G401 (cell line): ENCODE measurements at places on chromosomes 12 and 14. TPM values are rescaled to one million over a fixed set of nuclear protein-coding genes. Genes with fewer than 3 reads are reported as not detected.

GRCh38 chr12:126114441-126114840 lies 1049.2 kb downstream of the AACS start:
- DNase-seq: no peak

DNA sequence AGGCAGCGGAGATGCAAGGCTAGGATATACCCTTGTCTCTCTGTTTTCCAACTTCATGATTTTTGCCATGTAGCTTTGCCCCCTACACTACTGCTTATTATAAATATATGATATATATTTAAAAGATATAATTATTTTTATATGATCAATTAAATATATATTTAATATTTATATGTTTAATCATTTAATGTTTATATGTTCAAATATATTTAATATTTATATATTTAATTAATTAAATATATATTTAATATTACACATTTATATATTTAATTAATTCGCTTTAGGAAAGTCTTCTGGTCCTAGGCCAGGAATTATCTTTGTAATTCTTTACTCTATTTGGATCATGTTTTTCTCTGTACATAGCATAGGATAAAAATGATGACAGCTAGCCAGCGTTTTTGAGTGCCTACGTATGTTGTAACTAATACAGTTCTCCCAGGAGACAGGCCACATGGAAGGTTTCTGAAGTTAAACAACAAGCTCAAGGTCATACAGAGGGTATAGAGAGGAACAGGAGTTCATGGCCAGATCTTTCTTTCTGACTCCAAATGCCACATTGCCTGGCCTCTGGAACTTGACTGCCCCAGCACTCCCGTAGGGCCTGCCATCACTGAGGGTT lies 192.5 kb downstream of the KCNA5 start:
- no peak for DNase-seq

DNA sequence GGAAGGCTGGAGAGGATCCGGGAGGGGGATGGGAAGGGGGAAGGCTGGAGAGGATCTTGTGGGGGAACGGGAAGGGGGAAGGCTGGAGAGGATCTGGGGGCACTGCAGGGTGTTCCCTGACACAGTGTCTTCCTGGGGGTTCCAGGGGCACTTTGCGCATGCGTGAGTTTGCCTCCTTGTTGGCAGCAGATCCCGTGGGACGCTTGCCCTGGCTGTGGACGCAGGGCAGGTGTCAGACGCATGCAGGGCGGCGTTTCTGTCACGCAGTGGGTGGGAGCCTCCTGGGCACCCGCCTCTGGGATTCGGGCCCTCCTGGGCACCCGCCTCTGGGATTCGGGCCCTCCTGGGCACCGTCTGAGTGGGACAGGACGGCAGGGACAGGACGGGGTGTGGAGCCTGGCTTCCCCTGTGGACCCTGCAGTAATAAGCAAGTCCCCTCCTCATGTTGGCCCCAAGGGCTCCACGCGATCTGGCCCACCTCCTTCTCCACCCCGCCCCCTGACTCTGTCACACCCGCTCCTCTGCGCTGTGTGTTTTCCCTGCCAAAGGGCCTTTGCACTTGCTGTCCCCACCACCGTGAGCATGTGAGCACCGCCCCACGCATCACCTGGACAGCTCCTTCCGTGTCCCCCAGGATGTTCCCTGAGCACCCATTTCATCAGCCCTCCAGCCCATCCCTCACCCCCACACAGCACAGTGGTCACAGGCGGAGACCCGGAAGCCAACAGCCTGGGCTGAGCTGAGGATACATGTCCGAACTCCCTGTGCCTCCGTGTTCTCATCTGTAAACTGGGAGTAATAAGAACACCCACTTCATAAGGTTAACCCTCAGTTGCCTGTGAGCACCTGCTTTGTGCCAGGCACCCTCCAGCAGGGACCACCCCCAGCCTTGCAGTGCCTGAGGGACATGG lies 4.4 kb downstream of the MMP17 start:
- peak; percentile 18 for DNase-seq

DNA sequence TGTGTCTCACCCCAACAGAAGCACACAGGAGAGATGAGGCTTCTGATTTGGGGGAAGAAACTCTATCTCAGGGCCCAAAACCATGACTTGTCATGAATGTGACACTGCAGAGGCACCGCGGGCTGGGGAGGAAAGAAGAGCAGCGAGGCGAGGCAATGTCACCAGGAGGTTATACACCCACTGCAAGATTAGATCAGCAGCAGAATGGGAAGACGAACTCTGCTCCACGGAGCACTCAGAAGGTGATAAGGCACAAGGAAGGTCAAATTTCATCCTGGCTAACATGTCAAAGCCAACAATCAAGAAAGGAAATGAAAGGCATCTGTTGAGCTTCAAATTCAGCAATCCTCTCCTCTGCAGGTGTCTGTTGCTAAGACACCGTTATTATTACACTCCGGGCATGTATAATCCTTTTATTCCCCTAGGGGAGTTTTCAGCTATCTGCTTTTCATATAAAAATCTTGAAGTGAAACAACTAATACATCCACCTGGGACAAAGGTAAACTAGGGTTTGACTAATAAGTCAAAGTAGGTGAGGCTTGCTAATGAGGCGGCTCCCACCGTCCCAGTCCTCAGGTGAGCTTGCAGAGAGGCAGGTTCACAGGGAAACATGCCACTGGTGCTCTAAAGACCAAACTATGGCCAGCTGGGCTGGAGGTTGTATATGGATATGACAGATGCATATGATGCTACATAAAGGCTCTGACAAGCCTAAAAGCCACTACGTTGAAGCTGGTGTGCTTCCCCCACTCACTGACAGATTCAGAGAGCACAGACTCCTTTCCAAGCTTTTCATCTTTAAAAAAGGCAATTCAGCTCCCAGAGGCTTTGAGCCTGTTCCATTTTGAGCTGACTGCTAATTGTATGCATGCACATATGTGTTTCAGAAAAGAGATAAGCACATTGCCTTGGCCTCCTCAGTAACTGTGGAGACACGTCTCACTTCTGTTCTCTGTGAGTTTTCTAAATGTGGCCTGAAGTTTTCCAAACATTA lies 221.2 kb downstream of the NELL2 start:
- peak; percentile 55 for DNase-seq

Gene OAS1
- total RNA-seq: not detected in 2 replicates

GRCh38 chr12:119158402-119158801 lies 20.3 kb upstream of the HSPB8 start:
- peak; percentile 18 for DNase-seq

- DNase-seq: no peak
Observed at GRCh38 chr12:96902076-96902475, 5.0 kb upstream of the NEDD1 start.

DNA sequence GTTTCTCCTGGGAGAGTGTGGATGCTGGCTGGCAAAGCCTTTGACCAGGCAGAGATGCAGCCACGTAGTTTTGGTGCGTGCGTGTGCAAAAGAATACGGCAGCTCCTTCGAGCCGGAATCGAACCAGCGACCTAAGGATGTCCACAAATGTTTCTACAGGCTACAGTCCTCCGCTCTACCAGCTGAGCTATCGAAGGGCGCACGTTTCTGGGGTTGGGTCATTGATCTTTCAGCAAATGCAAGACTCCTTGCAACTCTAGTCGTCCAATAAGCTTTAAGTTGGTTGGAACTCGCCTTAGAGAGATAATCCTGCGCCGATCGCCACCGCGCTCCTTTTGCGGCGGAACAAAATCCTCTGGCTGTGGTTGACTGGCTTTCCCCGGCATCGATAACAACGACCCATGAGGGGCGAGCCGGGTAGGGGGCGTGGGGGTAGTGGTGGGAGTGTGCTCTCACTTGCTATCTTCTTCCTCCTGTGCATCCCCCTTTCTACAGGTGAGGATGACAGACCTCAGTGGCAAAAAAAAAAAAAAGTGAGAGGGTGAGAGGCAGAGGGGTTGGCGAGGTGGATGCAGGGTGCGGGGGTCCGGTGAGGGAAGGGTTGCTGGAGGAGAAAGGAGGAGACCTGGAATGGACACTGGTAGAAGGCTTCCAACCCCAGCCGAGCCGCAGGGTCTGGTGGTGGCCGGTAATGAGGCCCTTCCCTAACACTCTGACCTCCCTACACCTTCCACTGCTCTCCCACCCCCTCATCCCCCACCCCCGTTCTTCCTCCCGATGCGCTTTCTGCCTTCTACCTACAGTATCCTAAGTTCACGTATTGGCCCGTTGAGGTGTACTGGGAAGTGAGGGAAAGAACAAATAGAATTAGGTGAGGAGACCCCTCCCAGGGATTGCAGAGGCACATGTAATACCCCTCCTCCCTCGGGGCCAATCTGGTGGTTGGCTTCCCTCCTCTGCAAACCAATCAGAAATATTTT lies 11.8 kb upstream of the OR6S1 start:
- DNase-seq: peak; percentile 60

GRCh38 chr12:1839956-1840951 lies 19.9 kb downstream of the LRTM2 start:
- DNase-seq: no peak

DNA sequence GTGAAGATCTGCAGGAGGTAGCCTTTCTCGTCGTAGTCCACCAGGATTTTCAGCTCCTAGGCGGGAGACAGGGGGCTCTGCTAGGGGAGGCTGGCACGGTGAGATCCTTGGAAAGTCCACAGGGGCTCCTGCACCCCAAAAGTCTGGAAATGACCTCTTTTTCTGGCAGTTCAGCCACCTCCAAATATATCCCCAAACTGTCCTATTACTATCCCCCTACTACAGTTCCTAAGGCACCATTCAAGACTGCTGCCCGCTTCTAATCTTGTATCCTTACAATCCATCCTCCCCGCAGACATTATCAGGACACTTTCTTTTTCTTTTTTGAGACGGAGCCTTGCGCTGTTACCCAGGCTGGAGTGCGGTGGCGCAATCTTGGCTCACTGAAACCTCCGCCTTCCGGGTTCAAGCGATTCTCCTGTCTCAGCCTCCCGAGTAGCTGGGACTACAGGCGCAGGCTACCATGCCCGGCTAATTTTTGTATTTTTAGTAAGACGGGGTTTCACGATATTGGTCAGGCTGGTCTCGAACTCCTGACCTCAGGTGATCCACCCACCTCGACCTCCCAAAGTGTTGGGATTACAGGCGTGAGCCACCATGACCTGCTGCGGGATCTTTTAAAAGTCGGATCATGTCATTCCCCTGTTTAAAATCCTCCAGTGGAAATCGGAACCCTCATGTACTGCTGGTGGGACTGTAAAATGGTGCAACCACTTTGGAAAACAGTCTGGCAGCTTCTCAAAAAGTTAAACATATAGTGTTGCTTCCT lies 18.5 kb downstream of the HPD start:
- no peak for DNase-seq
